ENCODE measurements at places on chromosomes 13 and 19.

- no peak for DNase-seq
These were observed 23.1 kb upstream of the TNFRSF19 start for GRCh38 chr13:23547000-23547590.

DNA sequence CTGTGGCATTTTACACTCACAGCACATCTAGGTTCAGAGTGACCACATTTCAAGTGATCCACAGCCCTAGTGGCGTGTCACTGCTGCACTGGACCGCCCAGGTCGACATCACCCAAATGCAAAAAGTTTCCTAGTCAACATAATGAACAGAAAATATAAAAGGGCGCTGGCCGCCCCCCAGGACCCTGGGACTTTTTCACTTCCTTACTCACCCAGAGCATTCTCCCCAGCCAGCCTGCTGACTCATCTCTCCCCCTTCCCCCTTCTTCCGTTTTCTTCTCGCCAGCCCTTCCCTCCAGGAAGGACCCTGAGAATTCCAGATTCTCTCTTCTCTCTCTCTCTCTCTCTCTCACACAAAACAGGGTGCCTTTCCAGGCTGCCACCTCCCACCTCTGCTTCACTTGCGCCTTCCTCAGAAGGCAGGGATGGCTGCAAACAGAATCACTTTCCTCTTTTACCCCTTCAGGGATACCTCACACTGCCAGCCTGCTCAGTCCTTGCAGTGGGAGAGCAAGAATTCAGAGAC is 21.0 kb upstream of the GRWD1 start:
- DNase-seq = no peak

DNA sequence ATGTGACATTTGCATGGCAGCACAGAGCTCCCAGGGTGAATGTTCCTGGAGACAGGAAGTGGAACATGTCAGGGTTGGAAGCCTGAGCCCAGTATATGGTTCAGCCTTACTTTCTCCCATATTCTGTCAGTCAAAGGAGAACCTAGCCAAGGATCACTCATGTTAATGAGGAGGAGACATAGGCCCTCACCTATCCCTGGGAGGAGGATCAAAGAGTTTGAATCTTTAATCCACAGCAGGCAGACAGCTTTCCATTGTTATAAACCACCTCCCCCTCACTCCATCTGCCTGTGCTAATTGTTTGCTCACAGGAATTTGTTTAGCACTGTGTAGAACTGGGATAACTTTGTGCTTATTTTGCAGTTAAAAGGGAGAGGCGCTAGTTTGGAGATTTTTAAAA is 1069.1 kb downstream of the EFNB2 start:
- no peak for DNase-seq

GRCh38 chr13:98071316-98071715 is 71.6 kb upstream of the FARP1 start:
- no peak for DNase-seq

GRCh38 chr13:79404985-79405384 is 1.1 kb downstream of the RBM26 start:
- DNase-seq = no peak

DNA sequence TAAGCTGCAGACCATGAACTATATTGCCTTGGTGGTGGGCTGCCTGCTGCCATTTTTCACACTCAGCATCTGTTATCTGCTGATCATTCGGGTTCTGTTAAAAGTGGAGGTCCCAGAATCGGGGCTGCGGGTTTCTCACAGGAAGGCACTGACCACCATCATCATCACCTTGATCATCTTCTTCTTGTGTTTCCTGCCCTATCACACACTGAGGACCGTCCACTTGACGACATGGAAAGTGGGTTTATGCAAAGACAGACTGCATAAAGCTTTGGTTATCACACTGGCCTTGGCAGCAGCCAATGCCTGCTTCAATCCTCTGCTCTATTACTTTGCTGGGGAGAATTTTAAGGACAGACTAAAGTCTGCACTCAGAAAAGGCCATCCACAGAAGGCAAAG is 53.7 kb downstream of the CYSLTR2 start:
- DNase-seq = no peak

DNA sequence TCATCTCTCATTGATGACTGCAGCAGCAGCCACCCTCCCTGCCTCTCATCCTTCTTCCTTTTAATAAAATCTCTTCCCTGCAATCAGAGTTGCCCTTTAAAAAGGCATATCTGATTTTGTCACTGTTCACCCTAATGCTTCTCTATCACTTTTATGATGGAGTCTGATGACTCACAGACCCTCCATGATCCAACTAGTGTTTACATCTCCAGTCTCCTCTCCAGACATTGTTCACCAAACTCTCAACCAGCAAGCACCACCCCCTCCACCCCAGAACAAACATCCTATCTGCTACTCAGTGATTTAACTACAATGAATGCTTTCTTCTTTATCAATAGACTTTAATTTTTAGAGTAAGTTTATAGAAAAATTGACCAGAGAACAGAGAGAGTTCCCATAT is 59.5 kb downstream of the TNFSF11 start:
- DNase-seq = no peak

- no peak for DNase-seq
These were observed 29.0 kb upstream of the C13orf46 start for GRCh38 chr13:114002771-114003321.

GRCh38 chr13:74573654-74574053 is 439.4 kb upstream of the KLF12 start:
- DNase-seq = no peak

GRCh38 chr13:89803839-89804238 is 1543.6 kb upstream of the MIR17HG start:
- DNase-seq = no peak

DNA sequence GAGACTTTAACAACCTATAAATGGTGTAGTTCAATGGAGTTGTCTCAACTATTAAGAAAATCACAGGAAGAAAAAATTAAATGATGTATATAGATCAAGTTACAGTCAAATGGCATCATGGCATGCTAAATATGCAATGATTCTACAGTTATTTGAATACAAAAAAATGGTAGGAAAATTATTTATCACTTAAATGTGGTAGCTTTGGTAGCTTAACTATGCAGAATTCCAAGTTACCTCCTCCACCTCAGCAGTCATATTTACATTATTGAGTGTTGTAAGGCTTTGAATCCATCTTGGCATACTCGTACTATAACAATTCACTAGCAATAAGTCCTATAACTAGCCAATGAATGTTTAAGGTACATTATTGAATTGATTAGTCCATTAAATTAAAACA is 36.8 kb downstream of the CAB39L start:
- DNase-seq = no peak

DNA sequence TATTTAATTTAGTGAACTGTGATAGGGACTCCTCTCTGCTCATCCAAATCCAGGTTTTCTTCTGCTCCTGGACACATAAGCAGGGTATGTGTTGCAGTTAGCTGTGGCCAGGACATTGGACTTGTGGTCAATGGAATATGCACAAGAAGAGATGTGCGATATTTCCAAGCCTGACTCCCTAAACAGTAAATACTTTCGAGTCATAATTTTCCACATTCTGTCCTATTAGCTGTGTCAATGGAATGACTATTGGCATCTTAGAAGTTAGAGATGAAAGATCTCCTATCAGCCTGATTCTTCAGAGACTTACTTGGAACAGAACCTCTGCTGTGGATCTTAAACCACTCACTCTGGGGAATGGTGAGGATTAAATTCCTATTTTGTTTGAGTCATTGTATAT is 771.0 kb downstream of the EFNB2 start:
- no peak for DNase-seq

DNA sequence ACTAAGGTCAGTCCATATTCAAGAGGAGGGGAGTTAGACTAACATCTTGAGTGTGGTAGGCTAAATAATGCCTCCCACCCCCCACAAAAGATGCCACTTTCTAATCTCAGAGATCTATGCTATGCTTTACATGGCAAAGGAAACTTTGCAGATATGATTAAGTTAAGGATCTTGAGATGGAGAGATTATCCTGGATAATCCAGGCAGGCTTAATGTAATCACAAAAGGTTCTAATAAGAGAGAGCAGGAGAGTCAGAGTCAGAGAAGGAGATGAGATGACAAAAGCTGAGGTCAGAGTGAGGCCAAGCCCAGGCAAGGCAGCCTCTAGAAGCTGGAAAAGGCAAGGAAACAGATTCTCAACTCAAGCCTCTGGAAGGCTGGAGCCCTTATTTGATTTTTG is 1011.6 kb downstream of the PCDH9 start:
- no peak for DNase-seq

DNA sequence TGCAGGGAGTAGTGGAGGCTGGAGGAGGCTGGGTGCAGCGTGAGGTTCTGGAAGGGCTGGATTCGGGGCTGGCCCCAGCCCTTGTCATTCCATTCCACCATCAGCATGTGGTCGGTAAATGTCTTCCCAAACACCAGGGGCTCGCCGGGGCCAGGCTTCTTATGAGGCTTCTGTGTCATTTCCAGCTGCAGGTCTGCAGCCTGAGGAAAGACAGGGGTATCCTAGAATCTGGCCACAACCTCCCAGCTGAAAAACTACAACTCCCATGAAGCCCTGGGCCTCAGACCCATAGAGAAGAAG is 4.4 kb downstream of the BCAT2 start:
- DNase-seq = peak; percentile 43

- no peak for DNase-seq
These were observed 8.2 kb upstream of the DHDH start for GRCh38 chr19:48925240-48925843.

- no peak for DNase-seq
These were observed 1.2 kb upstream of the P2RY11 start for GRCh38 chr19:10110076-10110971.

GRCh38 chr19:14472202-14472938 is 2.8 kb downstream of the PTGER1 start:
- peak; percentile 91 for DNase-seq

- DNase-seq = no peak
These were observed 383.4 kb downstream of the LMO7 start for GRCh38 chr13:76019421-76020044.

DNA sequence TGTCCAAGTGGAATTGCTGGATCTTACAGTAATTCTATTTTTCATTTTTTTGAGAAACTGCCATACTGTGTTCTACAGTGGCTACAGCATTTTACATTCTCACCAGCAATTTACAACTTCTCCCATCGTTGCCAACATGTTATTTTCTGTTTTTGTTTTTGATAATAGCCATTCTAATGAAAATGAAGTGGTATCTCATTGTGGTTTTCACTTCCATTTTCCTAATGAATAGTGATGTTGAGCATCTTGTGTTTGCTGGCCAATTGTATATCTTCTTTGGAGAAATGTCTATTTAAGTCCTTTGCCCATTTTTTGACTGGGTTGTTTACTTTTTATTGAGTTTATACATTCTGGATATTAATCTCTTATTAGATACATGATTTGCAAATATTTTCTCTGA is 38.6 kb downstream of the KCNRG start:
- DNase-seq = no peak

DNA sequence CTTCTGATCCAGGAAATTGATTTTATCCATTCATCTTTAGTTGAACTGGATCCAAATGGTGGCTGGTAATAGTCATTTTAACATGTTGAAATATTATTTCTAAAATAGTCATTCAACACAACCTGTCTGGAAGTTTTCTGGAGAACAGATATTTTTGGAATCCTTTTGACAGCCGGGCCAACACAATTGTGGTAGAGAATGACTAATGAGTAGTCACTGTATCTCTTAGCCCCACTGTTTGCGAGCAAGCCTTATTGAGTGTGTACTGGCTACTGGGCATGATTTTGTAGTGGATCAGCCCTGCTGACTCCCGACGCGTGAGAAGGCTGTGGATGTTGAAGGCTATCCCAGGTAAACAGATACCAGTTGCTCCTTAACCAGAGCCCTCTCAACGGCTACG is 383.4 kb downstream of the ZNF536 start:
- no peak for DNase-seq

GRCh38 chr19:17305216-17305516 is 506 bp upstream of the MRPL34 start:
- DNase-seq = no peak

DNA sequence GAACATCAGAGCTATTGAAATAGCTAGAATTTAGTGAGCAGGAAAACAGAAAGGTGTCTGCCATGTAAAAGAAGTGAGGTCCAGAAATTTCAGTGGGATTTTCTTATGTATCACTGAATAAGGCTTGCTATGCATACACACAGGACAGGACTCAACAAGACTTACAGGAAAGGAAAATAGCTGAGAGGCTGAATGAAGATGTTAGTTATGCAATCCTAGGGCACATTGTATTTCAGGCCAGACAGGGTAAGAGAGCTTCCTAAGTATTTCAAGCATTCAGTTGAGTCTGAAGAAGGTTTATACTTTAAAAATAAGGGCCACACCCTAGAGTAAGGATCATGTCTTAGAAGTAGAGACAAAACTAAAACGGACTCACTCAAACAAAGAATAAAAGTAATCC is 419.9 kb upstream of the PRR20A start:
- DNase-seq = no peak

DNA sequence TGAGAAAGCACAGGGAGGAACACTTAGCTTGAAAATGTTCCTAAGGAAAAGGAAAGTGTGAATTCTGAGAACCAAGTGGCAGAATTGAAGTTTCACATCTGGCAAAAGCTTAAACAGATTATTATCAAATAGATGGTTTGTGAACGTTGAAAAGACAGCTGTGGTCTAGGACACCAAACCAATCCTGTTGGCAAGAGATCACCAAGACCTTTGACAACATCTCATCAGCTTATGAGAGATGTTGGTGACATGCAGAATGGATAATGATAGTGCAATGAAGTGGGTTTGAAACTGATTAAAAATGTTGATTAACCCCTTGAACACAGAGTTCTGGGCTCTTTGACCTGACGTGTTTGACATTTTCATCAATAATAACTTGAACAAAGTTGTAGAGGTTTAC is 74.6 kb upstream of the GPR183 start:
- no peak for DNase-seq

DNA sequence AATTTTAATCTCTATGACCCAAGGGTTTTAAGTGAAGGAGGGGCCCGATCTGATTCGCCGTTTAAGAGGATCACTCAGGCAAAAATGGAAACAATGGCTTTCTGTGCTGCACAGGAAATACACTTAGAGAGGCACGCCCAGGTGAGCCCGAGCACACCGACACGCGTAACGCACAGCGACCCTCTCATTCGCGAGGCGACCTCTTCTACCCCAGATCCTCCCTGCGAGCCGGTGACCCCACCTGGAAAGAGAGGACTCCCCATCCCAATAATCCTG is 216 bp downstream of the SH2D3A start:
- DNase-seq = no peak

DNA sequence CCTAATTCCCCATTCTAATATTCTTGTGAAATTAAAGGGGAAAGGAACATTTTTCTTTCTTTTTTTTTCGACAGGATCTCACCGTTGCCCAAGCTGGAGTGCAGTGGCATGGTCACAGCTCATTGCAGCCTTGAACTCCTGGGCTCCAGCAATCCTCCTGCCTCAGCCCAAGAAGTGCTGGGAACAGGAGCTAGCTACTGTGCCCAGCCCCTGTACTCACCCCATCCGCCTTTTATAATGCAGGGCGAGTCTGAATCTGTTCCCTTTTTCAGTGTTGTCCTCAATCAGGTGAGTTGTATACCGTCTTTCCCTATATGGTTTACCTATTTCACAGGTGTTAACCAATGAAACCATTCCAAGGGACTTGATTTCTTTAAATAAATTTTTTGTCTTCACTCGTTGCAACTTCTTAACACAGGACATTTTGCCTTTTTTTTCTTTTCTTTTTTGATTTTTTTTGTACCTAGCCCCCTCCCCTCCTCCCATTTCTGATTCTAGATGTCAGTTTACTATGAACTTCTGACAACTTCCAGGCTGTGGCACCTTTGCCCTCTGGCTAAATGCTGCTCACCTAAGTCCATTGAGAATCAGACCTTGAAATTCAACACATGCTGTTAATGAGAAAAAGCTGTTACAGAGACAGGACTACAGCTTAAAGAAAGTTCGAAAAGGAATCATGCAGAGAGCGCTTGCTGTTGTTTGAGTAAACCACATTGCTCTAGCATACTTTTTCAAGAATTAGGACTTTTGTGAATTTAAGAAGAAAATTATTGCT is 562.1 kb upstream of the KLF12 start:
- DNase-seq = no peak
